ENCODE measurements at places on chromosomes 16 and 17.

DNA sequence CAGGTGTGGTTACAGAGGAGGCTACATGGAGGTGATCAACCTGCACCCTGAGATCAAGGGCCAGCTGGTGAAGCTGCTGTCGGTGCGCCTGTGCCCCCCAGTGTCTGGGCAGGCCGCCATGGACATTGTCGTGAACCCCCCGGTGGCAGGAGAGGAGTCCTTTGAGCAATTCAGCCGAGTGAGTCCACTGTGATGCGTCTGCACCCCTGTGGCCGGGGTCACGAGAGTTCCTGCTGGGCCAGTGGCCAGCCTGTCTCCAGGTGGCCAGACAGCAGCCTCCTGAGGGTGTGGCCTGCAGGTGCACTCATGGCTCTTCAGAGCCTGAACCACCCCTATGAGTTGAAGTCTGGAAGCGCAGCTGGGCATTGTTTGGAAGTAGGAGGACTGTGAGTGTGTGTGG lies 38.1 kb downstream of the GPT2 start:
- H3K4me3 ChIP-seq: no peak overlapping the region
- H3K27ac ChIP-seq: no peak overlapping the region
- no peak for DNase-seq
- H3K27me3 ChIP-seq: no peaks in the 10 kb centered on the region

DNA sequence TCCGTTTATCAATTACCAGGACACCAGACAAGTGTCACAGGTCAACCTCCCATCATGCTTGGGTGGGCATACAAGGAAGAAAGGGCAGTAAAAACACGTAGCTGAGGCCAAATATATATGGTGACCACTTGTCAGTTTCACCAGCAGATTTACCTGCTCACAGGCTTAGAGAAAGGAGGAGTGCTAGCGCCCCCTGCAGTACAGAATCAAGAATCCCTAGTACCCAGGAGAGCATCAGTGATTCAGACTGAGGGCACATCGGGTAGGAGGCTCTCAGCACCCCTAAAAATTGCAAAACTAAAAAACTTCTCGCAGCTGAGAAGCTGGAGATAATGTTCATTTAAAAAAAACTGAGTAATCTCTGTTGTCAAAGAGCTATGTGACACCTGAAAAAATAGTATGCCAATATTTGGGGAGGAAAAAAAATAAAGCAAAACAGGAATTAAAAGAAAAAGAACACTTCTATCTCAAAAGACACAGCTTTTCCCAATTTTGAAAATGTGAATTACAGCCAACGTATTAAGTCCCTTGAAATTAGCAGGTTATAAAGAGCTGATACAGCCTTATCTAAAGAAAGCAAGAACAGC lies 21.2 kb upstream of the MON1B start:
- H3K4me3 ChIP-seq: no peak overlapping the region
- no peaks in the 10 kb centered on the region for H3K4me1 ChIP-seq
- H3K27me3 ChIP-seq: peaks cover 5% of the 10 kb centered on the region
- no peak for DNase-seq
- H3K27ac ChIP-seq: no peak overlapping the region

DNA sequence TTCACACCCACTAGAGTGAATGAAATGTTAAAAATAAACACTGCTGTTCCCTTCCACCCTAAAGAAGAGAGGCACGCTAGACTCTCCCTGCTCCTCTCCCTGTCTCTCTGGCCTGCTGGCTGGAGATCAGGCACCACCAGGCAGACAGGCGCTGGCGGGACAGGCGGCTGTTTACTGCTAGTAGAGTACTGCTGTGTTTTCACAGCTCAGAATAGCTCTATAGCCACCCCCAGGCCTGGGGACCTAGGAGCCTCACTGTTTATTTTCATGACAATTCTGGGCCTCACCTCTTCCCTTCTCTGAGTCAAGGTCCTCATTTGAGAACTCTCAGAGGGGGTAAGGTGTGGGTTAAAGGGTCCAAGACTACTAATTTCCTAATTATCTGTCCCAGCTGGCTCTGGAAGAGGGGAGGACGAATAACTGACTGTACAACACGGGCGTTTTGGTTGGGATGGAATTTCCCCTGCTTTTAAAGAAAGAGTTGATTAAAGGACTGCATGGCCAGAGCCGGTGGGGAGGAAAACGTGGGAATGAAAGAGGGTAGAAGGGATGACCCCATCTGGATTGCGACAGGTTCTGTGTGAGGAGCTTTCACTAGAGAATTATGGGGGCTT lies 9.0 kb upstream of the G6PC1 start:
- H3K27ac ChIP-seq: peak overlapping the region; percentile 76
- no peaks in the 10 kb centered on the region for H3K27me3 ChIP-seq
- H3K4me1 ChIP-seq: peaks cover 72% of the 10 kb centered on the region
- H3K36me3 ChIP-seq: no peaks in the 10 kb centered on the region
- H3K4me3 ChIP-seq: no peak overlapping the region

- peaks cover 19% of the 10 kb centered on the region for H3K36me3 ChIP-seq
- no peak overlapping the region for H3K27ac ChIP-seq
- DNase-seq: no peak
Observed at GRCh38 chr16:69858191-69859104, 92.7 kb upstream of the CLEC18A start.

GRCh38 chr16:25063102-25063501 lies 47.9 kb upstream of the ARHGAP17 start:
- no peaks in the 10 kb centered on the region for H3K27me3 ChIP-seq
- H3K36me3 ChIP-seq: no peaks in the 10 kb centered on the region
- H3K4me3 ChIP-seq: no peak overlapping the region
- DNase-seq: no peak

DNA sequence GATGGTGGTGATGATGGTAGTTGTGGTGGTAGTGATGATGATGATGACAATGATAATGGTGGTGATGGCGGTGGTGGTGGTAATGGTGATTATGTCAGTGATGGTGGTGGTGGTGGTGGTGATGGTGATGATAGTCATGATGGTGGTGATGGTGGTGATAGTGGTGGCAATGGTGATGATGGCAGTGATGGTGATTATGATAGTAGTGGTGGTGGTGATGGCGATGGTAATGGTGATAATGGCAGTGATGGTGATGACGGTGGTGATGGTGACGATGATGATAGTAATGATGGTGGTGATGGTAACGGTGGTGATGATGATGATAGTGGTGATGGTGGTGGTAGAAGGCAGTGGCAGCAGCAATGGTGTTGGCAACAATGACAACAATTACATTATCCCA lies 55.3 kb downstream of the RBFOX3 start:
- no peak overlapping the region for H3K27ac ChIP-seq
- H3K27me3 ChIP-seq: no peaks in the 10 kb centered on the region
- H3K4me3 ChIP-seq: no peak overlapping the region
- no peaks in the 10 kb centered on the region for H3K36me3 ChIP-seq
- no peaks in the 10 kb centered on the region for H3K4me1 ChIP-seq

GRCh38 chr17:13508896-13509295 lies 92.8 kb downstream of the HS3ST3A1 start:
- no peak overlapping the region for H3K27ac ChIP-seq
- no peak overlapping the region for H3K4me3 ChIP-seq
- H3K4me1 ChIP-seq: no peaks in the 10 kb centered on the region
- H3K36me3 ChIP-seq: no peaks in the 10 kb centered on the region
- no peaks in the 10 kb centered on the region for H3K27me3 ChIP-seq

DNA sequence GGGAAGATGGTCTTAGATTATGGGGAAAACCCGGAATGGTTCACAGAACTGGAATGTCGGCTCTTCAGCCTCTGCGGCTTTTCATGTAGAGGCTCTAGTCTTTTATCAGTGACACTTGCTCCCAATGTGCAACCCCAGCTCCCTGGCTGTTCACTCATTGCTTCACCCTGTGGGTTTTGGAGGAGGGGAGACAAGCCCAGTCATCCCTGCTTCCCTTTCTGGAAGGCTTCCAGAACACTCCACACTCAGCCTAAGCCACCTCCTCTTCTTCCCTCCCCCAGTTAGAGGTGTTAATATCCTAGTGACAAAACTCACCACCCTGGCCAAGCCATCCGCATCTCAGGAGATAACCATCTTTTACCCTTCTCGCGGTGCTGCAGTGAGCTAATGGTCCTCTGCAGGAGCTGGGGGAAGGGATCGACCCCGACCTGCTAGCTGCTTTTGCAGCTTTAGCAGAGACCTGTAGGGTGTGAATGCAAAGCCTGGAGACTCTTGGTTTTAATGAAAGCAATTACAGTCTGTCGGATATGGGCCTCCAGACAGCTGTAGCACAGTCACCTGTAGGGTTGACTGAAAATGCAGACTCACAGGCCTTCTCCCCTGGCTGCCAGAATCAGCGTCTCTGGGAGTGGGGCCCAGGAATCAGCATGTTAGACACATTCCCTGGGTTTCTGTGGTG lies 24.3 kb upstream of the LASP1NB start:
- H3K4me3 ChIP-seq: no peak overlapping the region
- H3K27ac ChIP-seq: peak overlapping the region; percentile 86
- DNase-seq: no peak
- H3K4me1 ChIP-seq: peaks cover 30% of the 10 kb centered on the region
- no peaks in the 10 kb centered on the region for H3K27me3 ChIP-seq

GRCh38 chr17:50630524-50631194 lies 4.0 kb upstream of the ABCC3 start:
- peaks cover 22% of the 10 kb centered on the region for H3K4me1 ChIP-seq
- H3K4me3 ChIP-seq: no peak overlapping the region
- H3K27ac ChIP-seq: no peak overlapping the region

GRCh38 chr17:14318109-14318917 lies 17.4 kb downstream of the HS3ST3B1 start:
- peaks cover 14% of the 10 kb centered on the region for H3K4me1 ChIP-seq
- no peak for DNase-seq
- H3K4me3 ChIP-seq: no peak overlapping the region

DNA sequence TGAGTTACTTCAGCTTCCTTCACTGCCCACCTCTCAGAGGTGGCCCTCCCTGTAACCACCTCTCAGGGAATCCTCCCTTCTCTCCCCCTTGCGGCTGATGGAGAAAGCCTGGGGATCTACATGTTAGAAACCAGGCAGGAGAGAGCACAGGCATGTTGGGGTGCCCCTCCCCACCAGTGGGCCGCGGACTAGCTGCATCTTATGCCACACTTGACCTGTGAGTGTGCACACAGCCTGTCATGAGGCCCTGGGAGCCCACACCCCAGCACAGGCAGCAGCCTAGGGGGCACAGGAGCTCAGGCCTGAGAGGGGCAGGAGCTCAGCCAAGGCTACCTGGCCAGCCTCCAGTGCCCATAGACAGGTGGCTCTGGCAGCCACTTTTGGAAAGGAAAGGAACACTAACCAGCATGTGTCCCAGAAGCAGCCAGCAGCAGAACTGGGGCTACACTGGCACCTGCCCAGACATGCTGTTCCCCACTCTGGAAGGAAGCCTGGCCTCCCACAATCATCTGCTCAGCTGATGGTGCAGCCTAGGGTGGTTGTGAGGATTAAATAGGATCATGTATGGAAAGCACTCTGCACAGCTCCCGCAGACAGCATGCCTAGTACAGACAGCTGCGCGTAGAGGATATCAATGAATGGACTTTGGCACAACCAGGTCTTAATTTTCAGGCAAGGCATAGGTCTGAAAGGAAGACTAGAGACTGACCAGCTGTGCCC lies 60.5 kb downstream of the TMEM132E start:
- H3K36me3 ChIP-seq: no peaks in the 10 kb centered on the region
- H3K27me3 ChIP-seq: peaks cover 97% of the 10 kb centered on the region
- no peak overlapping the region for H3K27ac ChIP-seq
- peaks cover 4% of the 10 kb centered on the region for H3K4me1 ChIP-seq
- no peak overlapping the region for H3K4me3 ChIP-seq

GRCh38 chr17:34117332-34117731 lies 137.8 kb upstream of the CCL2 start:
- no peaks in the 10 kb centered on the region for H3K27me3 ChIP-seq
- H3K27ac ChIP-seq: no peak overlapping the region
- H3K4me1 ChIP-seq: no peaks in the 10 kb centered on the region
- no peak for DNase-seq

GRCh38 chr17:56867948-56868376 lies 34.0 kb downstream of the DGKE start:
- H3K36me3 ChIP-seq: no peaks in the 10 kb centered on the region
- no peak for DNase-seq
- H3K27ac ChIP-seq: no peak overlapping the region
- no peak overlapping the region for H3K4me3 ChIP-seq
- H3K4me1 ChIP-seq: no peaks in the 10 kb centered on the region

GRCh38 chr17:73320601-73321264 lies 8.9 kb upstream of the CDC42EP4 start:
- H3K27ac ChIP-seq: no peak overlapping the region
- H3K27me3 ChIP-seq: no peaks in the 10 kb centered on the region
- DNase-seq: no peak
- H3K4me3 ChIP-seq: no peak overlapping the region
- no peaks in the 10 kb centered on the region for H3K4me1 ChIP-seq

GRCh38 chr16:9118170-9118569 lies 26.7 kb downstream of the HAPSTR1 start:
- no peak overlapping the region for H3K4me3 ChIP-seq
- DNase-seq: no peak
- no peaks in the 10 kb centered on the region for H3K36me3 ChIP-seq
- H3K27ac ChIP-seq: no peak overlapping the region

- DNase-seq: no peak
- H3K4me3 ChIP-seq: no peak overlapping the region
- H3K27ac ChIP-seq: peak overlapping the region; percentile 48
- no peaks in the 10 kb centered on the region for H3K36me3 ChIP-seq
Observed at GRCh38 chr16:15952265-15952711, 2.9 kb downstream of the ABCC1 start.
